ENCODE measurements at places on chromosomes 4 and X.

GRCh38 chr4:87165892-87166291 is 54.5 kb downstream of the KLHL8 start:
- no peak for DNase-seq

DNA sequence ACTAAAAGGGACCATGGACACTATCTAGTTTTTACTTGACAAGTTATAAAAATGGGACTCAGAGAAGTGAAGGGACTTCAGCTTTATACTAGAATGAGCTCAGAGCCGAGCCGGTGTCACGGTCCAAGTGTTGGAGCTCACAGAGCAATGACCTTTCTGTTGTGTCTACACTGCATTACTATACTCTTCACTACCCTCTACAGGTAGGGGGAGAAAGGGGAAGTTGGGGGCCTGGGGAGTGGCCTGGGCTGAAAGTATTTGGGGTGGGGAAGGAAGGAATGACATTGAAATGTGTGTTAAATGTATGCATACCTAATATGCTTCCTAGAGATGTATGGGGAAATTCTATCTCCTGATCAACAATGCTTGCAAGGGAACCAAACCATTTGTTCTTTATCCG is 48.8 kb upstream of the HHIP start:
- no peak for DNase-seq

- no peak for DNase-seq
These were observed 881 bp downstream of the LRCH2 start for GRCh38 chrX:115232933-115233496.

DNA sequence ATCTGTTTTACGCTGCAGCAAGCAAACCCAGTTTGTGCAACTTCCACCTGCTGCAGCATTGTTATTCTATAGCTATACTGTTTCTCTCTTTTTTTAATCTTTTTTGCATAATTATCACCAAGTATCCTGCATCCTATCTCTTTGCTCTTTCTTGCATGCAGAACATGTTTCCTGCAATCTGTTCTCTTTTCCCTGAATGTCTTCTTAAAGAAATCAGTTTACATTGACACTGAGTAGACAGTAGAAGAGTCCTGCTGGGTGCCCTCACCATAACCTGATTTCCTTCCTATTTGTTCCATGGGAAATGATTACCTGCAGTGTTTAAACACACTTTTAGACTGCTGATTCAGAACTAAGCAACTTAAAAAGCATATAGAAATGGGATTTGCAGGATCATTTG is 964.7 kb downstream of the PCDH19 start:
- no peak for DNase-seq

DNA sequence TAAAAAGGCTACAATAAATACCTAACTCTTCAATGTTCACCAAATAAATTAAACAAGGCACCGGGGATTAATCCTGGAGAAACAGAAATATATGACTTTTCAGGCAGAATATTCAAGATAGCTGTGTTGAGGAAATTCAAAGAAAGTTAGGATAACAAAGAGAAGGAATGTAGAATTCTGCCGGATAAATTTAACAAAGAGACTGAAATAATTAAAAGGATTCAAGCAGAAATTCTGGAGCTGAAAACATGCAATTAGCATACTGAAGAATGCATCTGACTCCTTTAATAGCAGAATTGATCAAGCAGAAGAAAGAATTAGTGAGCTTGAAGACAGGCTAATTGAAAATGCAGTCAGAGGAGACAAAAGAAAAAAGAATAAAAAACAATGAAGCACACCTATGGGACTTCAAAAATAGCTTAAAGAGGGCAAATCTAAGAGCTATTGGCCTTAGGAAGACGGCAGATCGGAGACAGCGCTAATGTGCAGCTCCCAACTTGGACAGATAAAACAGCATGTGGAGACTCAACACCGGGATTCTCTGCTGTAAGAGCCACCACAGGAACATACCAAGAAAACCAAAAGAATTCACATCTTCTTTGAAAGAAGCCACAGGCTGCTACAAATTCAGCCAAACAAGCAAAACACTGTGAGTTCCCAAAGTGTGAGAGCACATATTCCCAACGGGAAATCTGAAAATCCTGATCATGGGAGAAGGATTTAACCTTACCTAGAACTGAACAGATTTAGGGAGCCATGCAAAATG is 1290.9 kb downstream of the PCDH18 start:
- DNase-seq, result no peak

DNA sequence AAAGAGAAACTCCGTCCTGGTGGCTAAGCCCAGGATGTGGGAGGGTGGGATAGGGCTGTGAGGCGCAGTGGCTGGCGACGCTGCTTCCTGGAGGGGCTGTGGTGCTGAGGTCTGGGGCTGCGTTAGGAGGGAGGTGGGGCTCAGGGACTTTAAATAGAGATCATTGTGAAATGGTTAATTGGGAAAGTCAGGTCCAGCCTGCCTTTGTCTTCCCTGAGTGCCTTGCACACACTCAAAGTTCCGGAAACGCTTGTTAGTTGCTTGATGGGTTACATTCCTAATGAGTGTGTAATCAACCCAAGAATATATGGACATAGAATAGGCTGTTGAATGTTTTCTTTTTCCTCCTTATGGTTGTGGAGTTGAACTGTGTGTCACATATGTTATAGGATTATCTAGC is 55.7 kb upstream of the CLDN34 start:
- DNase-seq, result no peak

- no peak for DNase-seq
These were observed 41.8 kb upstream of the CLDN24 start for GRCh38 chr4:183364025-183364424.

- no peak for DNase-seq
These were observed 49.8 kb downstream of the OSTC start for GRCh38 chr4:108700081-108700757.

- DNase-seq, result no peak
These were observed 158.4 kb upstream of the SLC7A11 start for GRCh38 chr4:138400543-138400942.

GRCh38 chr4:162782778-162783525 is 383.7 kb downstream of the NAF1 start:
- no peak for DNase-seq

GRCh38 chr4:24210332-24210902 is 320.6 kb upstream of the PPARGC1A start:
- DNase-seq, result no peak

GRCh38 chrX:78831523-78831922 is 84.0 kb downstream of the LPAR4 start:
- DNase-seq, result no peak

GRCh38 chr4:76716020-76716419 is 181.9 kb downstream of the SOWAHB start:
- DNase-seq, result no peak

DNA sequence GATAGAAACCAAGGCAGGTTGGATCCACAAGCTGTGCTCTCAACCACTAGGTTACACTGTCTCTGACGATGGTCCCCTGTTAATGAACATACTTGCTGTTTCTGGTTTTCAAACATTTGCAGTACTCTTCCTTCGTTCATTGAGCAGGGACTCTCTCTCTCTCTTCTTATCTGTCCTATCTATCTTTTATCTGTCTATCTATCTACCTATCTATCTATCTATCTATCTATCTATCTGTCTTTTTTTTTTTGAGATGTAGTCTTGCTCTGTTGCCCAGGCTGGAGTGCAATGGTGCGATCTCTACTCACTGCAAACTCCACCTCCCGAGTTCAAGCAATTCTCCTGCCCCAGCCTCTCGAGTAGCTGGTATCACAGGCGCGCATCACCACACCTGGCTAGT is 9.4 kb upstream of the CT47C1 start:
- DNase-seq, result no peak

DNA sequence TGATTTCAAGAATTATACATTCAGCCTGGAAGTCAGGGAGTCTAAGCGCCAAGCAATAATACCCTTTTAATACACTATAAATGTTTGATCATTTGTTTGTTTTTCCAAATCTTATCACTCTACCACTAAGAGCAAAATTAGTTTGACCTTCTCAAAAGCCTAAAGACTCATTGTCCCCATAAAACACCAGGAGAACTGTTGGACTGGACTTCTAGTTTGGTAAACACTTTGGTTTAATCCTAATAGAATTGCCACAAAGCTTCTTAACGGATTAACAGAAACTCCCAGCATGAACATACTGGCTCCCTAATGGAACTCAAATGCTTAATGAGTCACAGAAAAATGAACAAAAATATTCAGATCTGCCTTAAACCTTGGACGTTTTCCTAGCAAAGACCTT is 34.9 kb downstream of the SYTL5 start:
- no peak for DNase-seq

GRCh38 chr4:95921470-95921869 is 81.6 kb downstream of the PDHA2 start:
- DNase-seq, result no peak

GRCh38 chrX:55026143-55026542 is 4.6 kb downstream of the ALAS2 start:
- DNase-seq, result no peak

DNA sequence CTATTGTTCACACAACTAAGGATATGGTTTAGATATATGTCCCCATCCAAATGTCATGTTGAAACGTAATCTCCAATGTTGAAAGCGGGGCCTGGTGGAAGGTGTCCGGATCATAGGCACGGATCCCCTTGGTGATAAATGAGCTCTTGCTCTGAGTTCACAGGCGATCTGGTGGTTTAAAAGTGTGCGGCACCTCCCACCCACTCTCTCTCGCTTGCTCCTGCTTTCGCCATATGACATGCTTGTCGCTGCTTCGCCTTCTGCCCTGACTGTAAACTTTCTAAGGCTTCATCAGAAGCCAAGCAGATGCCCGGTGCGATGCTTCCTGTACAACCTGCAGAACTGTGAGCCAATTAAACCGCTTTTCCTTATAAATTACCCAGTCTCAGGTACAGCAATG is 128.5 kb downstream of the NFKB1 start:
- no peak for DNase-seq

- DNase-seq, result no peak
These were observed 155.2 kb downstream of the ZNF330 start for GRCh38 chr4:141375855-141376254.

DNA sequence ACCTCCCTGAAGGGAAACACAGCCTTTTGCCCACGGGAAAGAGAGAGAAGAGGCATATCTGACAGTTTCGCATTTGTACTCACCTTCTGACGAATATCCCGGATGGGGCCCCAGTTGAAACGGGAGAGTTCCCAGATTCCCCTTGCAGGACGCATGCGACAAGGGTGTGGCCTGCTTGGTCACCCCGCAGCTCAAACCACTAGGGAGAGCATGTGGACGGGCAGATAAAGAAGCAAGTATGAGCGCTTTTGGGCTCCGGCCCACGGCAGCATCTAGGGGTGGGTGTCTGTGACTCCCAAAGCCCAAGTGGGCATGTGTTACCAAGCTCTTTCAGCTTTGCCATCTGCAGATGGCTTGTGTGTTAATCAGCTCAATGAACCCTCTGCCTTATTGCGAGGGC is 70.1 kb upstream of the MED14 start:
- no peak for DNase-seq

GRCh38 chr4:55184600-55185523 is 59.5 kb upstream of the KDR start:
- DNase-seq, result no peak

DNA sequence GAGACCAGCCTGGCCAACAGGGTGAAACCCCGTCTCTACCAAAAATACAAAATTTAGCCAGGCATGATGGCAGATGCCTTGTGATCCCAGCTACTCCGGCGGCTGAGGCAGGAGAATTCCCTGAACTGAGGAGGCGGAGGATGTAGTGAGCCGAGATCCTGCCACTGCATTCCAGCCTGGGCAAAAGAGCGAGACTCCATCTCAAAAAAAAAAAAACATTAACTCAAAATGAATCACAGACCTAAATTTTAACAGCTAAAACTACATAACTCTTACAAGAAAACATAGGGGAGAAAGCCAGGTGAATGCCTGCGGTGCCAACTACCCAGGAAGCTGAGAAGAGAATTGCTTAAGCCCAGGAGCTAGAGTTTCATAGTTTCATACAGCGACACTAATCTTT is 54.8 kb downstream of the TMEM165 start:
- DNase-seq, result no peak

GRCh38 chrX:17805120-17805519 is 56.0 kb downstream of the RAI2 start:
- no peak for DNase-seq

DNA sequence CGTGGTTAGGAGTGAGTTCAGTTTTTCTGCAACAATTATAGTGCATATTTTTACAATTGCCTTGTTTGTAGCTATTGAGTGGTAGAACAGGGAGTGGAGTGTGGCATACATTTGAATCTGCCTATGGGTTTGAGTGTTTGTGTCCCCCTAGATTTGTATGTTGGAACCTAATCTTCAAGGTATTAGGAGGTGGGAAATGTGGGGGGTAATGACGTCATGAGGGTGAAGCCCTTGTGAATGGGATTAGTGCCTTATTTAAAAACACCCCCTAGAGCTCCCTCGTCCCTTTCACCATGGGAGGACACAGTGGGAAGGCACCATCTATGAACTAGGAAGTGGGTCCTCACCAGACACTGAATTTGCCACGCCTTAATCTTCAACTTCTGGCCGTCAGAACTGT is 819.6 kb downstream of the NLGN4X start:
- no peak for DNase-seq

- no peak for DNase-seq
These were observed 80.5 kb downstream of the HNRNPD start for GRCh38 chr4:82293304-82293703.

GRCh38 chrX:37830371-37830770 is 17.0 kb downstream of the DYNLT3 start:
- no peak for DNase-seq

- no peak for DNase-seq
These were observed 132.5 kb upstream of the NHS start for GRCh38 chrX:17242470-17242869.

GRCh38 chr4:22803512-22803911 is 110.8 kb downstream of the GBA3 start:
- no peak for DNase-seq

GRCh38 chrX:41670112-41670511 is 18.7 kb upstream of the GPR34 start:
- no peak for DNase-seq

DNA sequence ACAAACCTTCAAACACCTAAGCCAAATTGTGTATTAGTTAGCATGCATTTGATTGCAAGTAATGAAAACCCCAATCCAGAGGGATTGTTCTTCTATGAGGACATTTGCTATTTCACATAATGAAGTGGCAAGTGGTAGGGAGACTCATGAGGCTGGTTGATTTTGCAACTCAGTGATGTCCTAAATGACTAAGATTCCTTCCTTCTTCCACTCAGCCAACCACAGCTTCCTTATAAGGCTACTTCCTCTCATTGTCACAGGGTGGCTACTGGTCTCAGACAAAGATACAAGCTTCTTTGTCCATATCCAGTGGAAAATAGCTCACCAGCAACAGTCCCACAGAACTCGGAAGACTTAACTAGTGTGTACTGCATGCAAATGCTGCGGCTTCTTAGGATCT is 5.3 kb upstream of the OTC start:
- DNase-seq, result no peak

- no peak for DNase-seq
These were observed 38.7 kb upstream of the THOC2 start for GRCh38 chrX:123771449-123772064.

- DNase-seq, result no peak
These were observed 192.9 kb upstream of the CTSO start for GRCh38 chr4:156146571-156146970.

DNA sequence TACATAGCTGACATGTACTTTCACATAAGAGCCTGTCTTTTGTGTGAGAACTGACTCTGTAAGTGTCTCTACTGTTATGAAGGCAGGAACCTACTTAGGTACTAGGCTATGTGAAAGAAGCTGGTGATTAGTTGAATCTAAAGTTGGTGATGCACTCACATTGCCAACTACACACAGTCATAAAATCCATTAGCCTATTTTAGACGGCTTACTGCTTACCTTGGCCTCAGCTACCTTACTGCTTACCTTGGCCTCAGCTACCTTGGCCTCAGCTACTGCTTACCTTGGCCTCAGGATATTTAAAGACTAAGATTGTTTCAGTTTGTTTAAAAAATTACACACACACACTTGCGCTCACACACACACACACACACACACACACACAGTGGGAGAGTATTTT is 549.7 kb downstream of the IL1RAPL1 start:
- no peak for DNase-seq

Measured in cortex of kidney (tissue), 1 donor.